PC-3 (cell line): ENCODE measurements at places on chromosomes 6 and 20.

GRCh38 chr6:75893058-75893775, 144.2 kb downstream of the MYO6 start:
- peak; percentile 78 for DNase-seq

DNA sequence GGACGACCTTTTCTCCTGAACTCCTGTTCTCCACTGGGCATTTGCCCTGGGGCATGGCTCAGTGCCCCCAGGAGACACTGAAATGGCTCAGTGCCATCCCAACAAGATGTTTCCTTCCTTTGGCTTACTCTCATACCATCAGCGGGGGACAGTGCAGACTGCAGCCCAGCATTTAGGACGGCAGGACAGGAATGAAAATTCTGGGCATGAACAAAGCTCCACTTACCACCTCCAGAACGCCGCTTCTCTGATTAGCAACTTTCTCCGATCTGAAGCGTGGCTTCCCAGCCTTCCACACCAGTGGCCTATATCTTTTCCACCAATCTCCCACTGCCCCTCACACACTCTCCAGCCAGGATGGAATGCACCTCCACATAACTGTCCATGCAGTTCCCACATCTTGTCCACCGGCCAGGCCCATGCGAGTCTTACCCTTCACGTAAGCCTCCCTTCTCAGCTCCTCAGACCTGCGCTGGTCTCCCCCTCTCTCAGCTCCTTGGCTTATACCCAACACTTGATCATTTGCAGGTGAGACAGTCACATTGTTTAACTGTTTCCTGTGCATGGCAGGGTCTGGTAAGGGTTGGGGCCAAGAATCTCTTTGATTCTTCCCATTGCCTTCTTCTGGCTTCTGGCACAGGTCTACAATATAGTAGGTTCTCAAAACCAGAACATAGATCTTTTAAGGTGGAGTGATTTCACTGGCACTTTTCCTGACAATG, 114.5 kb downstream of the FYN start:
- DNase-seq = no peak

- no peak for DNase-seq
Measured at GRCh38 chr6:158713469-158713868, 63.6 kb downstream of the SYTL3 start.

GRCh38 chr20:62887152-62887859, 25.7 kb upstream of the TCFL5 start:
- DNase-seq = peak; percentile 39

DNA sequence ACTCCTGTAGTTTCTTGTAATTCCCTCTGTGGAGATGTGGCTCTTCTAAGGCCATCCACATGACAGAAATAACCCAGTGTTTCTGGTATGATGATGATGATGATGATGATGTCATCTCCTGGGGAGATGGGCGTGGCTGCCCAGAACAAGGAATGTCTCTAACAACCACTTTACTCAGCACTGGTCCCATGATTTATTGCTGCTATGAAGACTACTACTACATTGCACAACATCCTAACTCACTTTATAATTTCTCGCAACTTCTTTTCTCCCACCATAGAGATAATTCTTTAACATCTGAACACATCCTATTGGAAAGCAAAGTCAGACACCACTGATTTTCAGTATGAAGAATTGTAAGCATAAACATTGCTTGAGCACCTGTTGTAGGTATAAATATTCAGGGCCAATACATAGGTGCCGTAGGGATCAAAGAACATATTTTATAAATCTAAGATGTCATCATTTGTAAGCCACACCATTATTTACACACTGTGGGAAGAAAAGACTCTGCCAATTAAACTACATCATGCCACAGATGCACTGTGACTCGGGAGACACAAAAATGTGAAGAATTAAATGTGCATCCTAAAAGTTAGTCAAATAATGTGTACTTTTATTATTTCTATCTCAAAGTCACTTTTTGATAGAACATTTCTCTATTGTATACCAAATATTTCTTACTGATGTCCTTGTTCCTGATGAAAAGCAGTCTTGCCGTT, 6.4 kb downstream of the TPMT start:
- DNase-seq = peak; percentile 89

- no peak for DNase-seq
Measured at GRCh38 chr6:28347119-28347518, 2.6 kb upstream of the ZKSCAN3 start.

DNA sequence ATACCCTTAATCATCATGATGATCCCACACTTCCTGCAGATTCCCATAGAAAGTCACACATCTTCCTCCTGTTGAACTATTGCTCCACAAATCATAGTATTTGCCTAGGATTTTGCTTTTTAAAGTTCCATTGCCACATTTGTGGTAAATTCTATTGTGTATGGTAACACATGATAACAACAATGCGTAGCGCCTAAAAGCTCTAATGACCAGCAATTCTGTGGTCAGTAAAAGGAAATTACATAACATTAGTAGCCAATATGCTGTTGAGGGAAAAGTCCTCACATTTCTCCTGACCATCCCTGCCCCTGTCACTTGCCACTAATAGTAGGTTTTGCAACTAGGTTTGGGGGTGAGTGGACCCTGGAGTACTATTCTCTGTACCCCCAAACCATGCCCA, 31.8 kb upstream of the PDE7B start:
- DNase-seq = no peak

DNA sequence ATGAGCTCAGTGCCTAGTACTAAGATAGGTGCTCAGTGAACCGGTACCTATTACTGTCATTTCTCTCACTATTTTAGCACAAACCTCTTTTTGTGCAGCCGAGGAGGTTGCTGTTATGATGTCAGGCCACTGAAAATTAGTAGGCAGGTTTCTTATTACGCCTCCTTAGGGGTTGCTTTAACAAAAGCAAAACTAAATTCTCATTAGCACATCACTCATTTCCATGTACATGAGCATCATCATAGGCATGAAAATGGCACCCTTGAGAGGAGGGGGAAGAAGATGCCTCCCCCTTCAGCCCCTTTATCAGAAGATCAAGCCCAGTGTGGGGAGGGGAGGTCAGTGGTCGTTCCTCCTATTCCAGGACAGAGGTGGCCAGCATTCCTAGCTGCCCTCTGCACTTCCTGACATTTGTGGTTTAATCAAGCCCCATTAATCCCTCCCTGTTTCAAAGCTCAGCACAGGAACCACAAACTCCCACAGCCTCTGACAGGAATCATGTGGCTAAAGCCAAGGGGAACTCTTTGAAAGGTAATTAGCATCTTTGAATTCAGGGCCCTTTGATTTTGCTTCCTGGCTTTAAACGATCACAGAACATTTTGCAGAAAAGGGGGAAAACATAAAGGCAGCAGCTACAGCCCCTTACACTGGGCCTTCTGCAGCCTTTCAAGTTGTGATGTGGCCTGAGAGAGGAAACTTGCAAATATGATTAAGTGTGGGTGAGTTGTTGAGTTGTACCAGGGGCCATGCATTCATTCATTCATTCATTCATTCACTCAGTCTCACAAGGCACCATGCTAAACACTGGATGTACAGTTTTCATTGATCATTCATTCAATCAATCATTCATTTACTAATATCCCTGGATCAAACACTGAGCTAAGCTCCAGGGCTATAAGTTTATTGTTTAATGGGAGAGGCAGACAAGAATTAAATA, 31.9 kb upstream of the PSMF1 start:
- no peak for DNase-seq

DNA sequence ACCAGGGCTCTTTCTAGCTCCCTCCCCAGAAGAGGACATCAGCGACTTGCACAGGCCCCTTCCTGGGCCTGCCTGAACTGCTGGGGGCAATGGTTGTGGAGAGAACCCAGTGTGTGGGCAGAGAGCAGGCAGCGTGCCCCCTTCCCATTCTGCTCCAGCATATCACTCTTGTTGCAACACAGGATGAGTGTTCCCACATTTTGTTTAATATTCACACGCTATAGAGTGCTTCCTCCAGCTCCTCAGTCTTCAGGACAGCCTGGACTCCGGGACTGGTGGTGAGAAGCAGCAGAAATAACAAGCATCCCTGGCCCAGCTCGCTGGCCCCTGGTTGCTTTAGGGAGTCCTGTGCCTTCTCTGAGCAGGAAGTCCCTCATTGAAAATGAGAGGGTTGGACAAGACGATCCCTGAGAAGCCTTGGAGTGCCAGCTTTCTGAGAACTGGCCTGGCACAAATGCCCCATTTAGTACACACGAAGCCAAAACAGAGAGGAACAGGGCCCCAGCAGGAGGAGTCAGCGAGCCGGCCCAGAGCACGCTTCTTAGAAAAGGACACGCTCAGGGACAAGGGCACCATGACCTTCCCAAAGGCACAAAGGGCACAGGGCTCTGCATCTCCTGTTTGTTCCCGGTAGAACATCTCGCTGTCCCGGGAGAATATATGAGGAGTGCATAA, 84.2 kb upstream of the FOXC1 start:
- no peak for DNase-seq

DNA sequence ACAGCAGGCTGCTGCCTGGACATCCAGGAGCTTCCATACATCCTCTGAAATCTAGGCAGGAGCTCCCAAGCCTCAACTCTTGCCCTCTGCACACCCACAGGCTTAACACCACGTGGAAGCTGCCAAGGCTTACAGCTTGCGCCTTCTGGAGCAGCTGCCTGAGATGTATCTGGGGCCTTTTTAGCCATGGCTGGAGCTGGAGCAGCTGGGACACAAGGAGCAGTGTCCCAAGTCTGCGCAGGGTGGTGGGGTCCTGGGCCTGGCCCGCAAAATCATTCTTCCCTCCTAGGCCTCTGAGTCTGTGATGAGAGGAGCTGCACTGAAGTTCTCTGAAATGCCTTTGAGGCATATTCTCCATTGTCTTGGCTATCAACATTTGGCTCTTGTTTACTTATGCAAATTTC, 255.0 kb downstream of the DLL1 start:
- no peak for DNase-seq

- DNase-seq = peak; percentile 86
Measured at GRCh38 chr6:44116641-44117382, 10.4 kb downstream of the MRPL14 start.

- no peak for DNase-seq
Measured at GRCh38 chr6:113466526-113466925, 390.6 kb upstream of the MARCKS start.

GRCh38 chr20:40860487-40860902, 168.1 kb upstream of the TOP1 start:
- peak; percentile 29 for DNase-seq

- DNase-seq = no peak
Measured at GRCh38 chr6:71326611-71327010, 38.0 kb downstream of the OGFRL1 start.

GRCh38 chr20:4443016-4443415, 278.7 kb upstream of the PRND start:
- DNase-seq = peak; percentile 31

- DNase-seq = no peak
Measured at GRCh38 chr6:87482366-87482765, 9.6 kb downstream of the SLC35A1 start.

GRCh38 chr6:56628105-56628504, 14.6 kb downstream of the DST start:
- no peak for DNase-seq

DNA sequence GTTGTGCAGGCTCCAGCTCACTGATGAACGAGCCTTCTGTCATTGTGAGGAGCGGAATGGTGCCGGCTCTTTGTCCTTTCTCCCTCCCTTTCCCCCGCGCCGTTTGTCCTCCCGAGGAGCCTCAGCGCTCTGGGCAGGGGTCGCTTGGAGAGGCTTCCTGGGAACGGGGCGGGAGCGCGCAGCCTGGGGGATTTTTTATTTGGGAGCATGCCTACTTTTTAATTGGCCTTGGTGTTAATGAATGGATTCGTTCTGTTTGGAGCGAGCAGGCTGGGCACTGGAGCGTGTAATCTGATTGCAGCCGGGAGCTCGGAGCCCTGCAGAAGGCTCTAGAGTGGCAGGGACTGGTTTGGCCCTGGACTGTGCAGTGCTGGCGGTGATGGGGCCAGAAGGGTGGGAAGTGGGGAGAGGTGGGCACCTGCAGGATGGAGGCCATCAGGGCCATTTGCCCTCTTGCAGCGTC, 118.8 kb downstream of the CDH4 start:
- no peak for DNase-seq

GRCh38 chr6:99573980-99574617, 5.6 kb upstream of the CCNC start:
- no peak for DNase-seq

DNA sequence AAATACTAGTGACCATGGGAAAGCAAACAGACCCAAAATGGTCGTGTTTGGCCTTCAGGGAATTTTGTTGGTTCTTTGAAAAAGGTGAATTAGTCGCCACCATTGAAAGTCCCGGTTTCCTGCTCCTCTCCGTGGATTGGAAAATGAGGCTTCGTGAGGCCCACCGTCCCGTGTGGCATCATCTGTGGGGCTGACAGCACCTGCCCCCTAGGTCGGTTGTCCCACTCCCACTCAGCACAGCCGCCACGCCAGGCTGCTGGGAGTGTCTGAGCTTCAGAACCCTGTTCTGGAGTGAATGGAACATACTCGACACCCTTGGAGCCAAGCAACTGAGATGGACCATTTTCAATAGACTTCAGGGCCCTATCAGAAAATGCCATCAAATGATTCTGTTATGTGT, 33.0 kb upstream of the FOXC1 start:
- no peak for DNase-seq
